A549 treated with CORT108297 at 1 μM for 4 hours (cell line): ENCODE measurements at places on chromosomes 2 and 18. TPM values are rescaled to one million over a fixed set of nuclear protein-coding genes. Genes with fewer than 3 reads are reported as not detected.

The OTX1 gene
- total RNA-seq: 2.8 to 4.7 TPM (median 4.3 TPM) in 5 replicates

The CARF gene
- total RNA-seq: 0.64 to 1.4 TPM (median 1.3 TPM) in 5 replicates

The RAX gene
- not detected in 5 replicates for total RNA-seq

The CAVIN2 gene
- 13.6 to 23.4 TPM (median 21.6 TPM) in 5 replicates for total RNA-seq

The AFF3 gene
- 0.01 to 0.16 TPM (median 0.06 TPM) in 5 replicates for total RNA-seq

The DLX1 gene
- total RNA-seq: 2.7 to 4.0 TPM (median 3.5 TPM) in 5 replicates

The ZNF892 gene
- 0.17 to 0.60 TPM (median 0.45 TPM) in 5 replicates for total RNA-seq

The LYG2 gene
- total RNA-seq: not detected in 5 replicates

The FAHD2A gene
- 25.7 to 31.6 TPM (median 29.9 TPM) in 5 replicates for total RNA-seq

The RESP18 gene
- total RNA-seq: not detected in 5 replicates

The VIT gene
- total RNA-seq: 0.04 TPM in 1 of 5 replicates, not detected in the others

The CNDP1 gene
- total RNA-seq: not detected in 5 replicates

The PROKR1 gene
- total RNA-seq: not detected in 5 replicates

The SERPINE2 gene
- total RNA-seq: 183 to 228 TPM (median 201 TPM) in 5 replicates

The SERPINB13 gene
- total RNA-seq: not detected in 5 replicates

The EGR4 gene
- 0.07 to 0.32 TPM (median 0.17 TPM) in 5 replicates for total RNA-seq

The PUS10 gene
- 2.3 to 3.2 TPM (median 2.9 TPM) in 5 replicates for total RNA-seq

The GPR17 gene
- total RNA-seq: 0.06 to 0.19 TPM (median 0.11 TPM) in 4 of 5 replicates, not detected in the other

The EMX1 gene
- total RNA-seq: 0.09 to 0.38 TPM (median 0.14 TPM) in 3 of 5 replicates, not detected in the others

The GMPPA gene
- total RNA-seq: 36.1 to 39.1 TPM (median 38.2 TPM) in 5 replicates

The COBLL1 gene
- 2.9 to 4.5 TPM (median 3.9 TPM) in 5 replicates for total RNA-seq

The ANKRD53 gene
- 0.05 to 0.11 TPM in 2 of 5 replicates, not detected in the others for total RNA-seq

The RAB6C gene
- total RNA-seq: not detected in 5 replicates
